Hippocampal formation (tissue), 2 donors: ENCODE measurements at places on chromosomes 1 and 21.

DNA sequence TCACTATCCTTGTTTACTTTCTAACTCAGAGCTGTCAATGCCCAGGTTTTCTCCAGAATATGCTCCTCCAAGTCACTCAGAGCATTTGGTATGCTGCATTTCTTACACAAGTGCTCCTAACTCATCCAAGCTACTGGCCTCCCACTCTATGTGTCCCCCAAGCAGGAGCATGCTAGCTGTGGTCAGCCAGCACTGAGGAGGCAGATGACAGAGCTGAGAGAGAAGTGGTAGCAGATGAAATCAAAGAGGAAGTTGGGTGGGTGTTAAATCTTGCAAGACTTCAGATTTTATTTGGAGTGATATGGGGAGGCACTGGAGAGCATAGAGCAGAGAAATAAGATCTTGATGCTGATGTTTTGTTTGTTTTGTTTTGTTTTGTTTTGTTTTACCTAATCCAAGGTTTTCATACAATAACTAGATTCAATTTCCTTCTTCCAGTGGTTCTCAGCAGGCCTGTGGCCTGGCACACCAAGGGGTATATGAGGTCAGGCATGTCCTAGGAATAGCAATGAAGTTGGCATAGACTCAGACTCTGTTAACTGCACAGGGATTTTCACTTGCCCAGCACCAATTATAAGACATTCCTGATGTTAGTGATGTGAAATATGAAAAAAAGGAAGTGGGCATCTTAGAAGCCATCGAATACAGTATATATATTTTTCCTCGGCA, 3.1 kb upstream of the PGBD5 start:
- DNase-seq = no peak

GRCh38 chr1:196178083-196178635, 430.1 kb downstream of the KCNT2 start:
- DNase-seq = no peak

DNA sequence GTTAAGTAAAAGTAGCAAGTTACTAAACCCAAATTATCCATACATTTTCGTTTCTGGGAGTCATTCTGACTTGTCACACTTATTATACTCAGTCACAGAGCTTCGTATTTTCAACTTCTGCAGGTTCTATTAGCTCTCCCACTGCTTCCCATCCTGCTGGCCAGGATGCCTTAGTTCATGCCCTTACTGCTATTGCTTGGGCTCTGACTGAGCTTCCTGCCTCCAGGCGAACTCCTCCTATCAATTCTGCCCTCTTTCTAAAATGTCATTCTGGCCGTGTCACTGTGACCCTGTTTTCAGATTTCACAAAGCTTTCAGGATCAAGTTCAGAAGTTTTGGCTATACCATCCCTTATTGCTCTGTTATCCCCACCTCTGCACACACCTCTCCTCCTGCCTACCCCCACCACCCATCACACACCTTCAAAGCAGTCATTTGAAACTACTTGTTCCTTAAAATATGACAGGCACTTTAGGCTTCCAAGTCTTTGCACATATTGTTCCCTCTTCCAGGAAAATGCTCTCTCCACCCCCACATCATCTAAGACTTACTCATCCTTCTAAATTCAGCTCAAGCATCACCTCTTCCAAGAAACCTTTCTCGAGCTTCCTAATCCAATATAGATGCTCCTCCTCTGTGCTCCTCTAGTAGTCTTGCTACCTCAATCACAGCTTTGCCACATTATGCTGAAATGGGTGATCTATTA, 278.0 kb downstream of the BRINP2 start:
- peak; percentile 36 for DNase-seq

GRCh38 chr1:89286549-89287180, 14.0 kb upstream of the GBP5 start:
- DNase-seq = no peak

DNA sequence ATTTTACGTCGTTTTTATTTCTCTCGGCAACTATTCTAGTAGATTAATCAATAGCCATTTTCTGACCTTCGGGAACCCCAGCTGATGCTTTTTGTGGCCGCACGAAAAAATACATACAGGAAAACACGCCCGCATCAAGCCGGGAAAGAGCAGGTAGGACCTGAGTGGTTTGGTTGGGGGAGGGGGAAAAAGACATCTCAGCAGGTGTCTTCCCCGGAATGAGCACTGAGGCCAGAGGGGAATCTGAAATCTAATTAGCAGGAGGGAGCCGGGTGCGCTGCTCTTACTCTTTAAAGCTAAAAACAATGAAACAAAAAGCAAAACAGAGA, 618 bp upstream of the FOXD3 start:
- no peak for DNase-seq

- DNase-seq = no peak
Measured at GRCh38 chr1:64956010-64956640, 10.2 kb downstream of the JAK1 start.

- no peak for DNase-seq
Measured at GRCh38 chr1:64494659-64495058, 24.7 kb downstream of the CACHD1 start.

GRCh38 chr1:118688891-118689290, 299.3 kb downstream of the TBX15 start:
- no peak for DNase-seq

GRCh38 chr21:40099809-40100208, 232.6 kb downstream of the PCP4 start:
- DNase-seq = no peak

DNA sequence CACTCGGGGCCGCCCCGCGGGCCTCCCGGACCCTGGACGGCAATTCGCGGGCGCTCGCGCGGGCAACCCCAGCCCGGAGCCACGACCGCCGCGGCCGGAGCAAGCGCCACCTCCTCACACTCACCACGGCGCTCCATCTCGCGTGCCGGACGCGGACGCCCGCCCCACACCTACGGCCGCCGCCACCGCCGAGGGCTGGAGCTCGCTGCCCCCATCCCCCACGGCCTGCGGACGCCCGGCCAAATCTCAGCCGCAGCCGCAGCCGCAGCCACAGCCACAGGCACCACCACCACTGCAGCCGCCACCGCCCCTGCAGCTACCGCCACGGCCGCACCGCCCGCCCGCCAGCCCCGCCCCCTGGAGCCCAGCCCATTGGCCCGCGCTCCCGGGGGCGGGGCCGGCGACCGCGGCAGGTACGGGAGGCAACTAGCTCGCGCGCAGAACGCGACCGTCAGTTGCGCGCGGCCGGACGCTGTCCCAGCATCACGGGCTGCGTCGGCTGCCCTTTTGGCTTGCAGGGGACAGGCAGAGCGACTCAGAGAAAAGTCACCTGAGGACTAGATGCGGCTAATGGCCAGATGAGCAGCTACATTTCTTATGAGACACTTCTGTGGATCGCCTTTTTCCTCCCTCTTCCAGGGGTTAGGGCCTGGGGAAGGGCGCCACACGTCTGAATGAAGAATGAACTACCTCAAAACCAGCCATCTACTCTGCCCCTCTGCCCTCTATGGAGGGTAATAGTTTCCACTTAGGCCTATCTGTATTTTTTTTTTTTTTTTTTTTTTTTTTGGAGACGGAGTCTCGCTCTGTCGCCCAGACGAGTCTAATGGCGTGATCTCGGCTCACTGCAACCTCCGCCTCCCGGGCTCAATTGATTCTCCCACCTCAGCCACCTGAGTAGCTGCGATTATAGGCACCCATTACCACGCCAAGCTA, at the start of gene ARHGAP29:
Gene ARHGAP29 (minus strand): TSS at position 294 of the 936 bp plus-strand sequence. CDS start 5,973 bp downstream, outside the sequence.
- DNase-seq = no peak
